ENCODE measurements at places on chromosomes 5 and 9.

GRCh38 chr9:33300546-33300945 is 10.2 kb downstream of the NFX1 start:
- DNase-seq, result no peak

DNA sequence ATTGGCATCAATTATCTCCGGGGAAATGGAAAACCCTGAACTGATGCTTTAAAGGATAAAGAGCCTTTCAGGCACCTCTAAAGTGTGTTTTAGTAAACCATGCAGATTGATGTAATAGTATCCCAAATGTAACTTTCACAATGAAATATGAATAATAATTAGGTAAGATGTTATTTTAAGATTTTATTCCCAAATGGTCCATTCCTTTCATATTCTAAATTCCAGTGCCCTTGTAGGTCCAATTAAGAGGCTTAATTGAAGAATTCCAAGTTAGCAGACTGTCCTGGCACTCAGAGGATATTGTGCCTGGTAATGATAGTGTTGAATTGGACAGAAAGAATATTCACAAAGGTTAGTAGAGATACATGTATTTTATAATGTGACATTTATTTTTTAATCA is 352.5 kb upstream of the NUDT12 start:
- no peak for DNase-seq

DNA sequence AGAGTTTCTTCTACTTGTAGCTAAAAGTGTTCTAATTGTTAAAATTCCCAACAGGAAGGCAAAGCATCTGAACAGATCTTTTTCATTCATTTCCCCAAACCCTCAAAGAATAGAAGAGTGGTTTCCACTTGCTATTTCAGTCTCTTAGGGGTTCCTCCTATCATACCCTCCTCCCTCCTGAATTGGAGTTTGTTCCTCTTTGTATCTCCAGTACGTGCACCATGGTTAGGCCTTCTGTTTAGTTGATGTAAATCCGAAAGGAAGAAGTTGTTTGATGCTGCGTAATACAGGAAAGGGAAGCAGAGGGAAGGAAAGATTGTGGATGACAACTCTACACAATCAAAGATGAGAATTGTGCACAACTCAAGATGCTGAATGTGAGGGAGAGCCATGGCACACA is 303.6 kb downstream of the PIK3R1 start:
- no peak for DNase-seq

DNA sequence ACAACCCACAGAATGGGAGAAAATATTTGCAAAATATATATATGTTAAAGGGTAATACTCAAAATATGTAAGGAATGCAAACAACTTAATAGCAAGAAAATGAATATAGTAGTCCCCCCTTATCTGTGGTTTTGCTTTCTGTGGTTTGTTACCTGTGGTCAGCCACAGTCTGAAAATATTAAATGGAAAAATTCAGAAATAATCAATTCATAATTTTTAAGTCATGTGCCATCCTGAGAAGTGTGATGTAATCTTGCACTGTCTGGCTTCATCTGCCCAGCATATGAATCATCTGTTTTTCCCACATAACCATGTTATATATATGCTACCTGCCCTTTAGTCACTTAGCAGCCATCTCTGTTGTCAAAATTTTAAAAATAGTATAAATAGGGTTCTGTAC is 11.7 kb downstream of the CER1 start:
- DNase-seq, result no peak

DNA sequence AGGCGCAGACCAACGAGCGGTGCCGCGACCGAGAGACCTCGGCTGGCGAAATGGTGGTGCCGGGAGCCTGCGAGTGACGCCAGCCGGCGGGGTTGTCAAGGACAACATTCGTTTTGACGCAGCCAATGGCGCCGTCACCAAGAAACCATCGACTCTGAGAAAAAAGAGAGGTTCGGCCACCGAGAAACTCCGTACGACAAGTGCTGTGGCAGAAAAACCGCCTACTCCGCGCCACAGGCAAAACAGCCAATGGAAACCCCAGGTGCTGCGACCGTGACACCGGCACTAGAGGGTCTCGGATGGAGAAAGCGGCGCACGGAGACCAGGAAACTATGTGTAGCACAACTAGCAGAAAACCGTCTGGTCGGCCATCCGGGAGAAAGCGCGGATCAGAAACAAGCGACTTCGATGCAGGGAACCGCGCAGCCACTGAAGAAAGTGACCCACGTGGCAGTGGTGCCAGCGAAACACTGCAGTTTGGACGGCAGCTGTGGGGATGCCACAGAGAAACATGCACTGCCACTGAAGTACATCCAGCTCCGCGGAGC is 88.8 kb downstream of the ANXA2R start:
- DNase-seq, result no peak

- DNase-seq, result no peak
Measured at GRCh38 chr9:111360881-111361280, 30.9 kb upstream of the OR2K2 start.

DNA sequence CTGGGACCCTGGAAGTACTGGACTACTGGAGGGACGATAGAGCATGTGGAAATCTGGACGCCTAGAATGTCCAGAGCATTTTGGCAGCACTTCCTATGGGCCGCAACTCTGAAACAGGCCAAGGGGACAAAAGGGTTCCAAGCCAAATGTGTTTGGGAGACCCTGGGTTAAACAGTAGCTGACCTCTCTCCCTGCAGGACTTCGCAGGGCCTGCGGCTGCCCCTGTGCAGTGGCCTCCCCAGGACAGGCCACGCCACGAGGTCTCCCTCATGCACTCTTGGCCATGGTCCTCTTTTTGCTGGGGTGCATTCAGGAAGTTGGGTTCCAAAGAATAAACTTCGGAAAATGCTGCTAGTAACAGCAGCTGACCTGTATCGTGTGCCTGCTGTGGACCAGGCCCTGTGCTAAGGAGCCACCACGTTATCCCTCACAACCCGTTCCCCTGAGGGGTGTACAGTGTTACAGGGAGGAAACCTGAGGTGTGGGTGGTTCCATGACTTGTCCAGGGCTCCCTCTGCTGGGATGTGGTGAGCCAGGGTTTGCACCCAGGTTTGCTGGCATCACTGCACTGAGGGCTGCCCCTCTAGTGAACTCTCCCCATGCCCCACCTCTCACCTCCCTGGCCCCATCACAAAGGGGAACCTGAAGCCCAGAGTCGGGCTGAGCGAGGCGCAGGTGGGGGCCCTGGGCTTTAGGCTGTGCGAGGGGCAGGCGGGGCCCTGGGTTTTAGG is 79.4 kb downstream of the AMBP start:
- no peak for DNase-seq

DNA sequence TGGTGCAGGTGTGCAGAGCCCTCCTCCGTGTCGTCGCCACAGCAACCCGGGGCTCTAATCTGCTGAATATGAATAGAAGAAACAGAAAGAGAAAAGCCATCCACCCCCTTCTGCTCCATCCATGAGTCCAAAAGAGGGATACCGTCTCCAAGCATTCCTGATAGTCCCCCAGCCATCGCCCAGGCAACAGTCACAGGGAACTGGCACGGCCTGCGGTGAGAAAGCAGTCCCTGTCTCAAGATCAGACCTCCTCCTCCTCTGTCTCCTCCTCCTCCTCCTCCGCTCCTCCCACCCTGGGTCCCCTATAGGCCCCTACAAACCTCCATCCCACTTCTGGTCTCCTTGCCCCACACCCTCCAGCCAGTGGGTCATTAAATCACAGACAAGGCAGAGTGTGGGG is 308.1 kb upstream of the MPDZ start:
- DNase-seq, result no peak

- no peak for DNase-seq
Measured at GRCh38 chr9:137127301-137128157, 11.4 kb upstream of the GRIN1 start.

- DNase-seq, result peak; percentile 96
Measured at GRCh38 chr5:111948092-111948841, 191.3 kb upstream of the NREP start.

GRCh38 chr9:87592554-87593358 is 95.1 kb downstream of the DAPK1 start:
- no peak for DNase-seq

GRCh38 chr5:157476702-157477408 is 16.8 kb downstream of the NIPAL4 start:
- DNase-seq, result peak; percentile 36

DNA sequence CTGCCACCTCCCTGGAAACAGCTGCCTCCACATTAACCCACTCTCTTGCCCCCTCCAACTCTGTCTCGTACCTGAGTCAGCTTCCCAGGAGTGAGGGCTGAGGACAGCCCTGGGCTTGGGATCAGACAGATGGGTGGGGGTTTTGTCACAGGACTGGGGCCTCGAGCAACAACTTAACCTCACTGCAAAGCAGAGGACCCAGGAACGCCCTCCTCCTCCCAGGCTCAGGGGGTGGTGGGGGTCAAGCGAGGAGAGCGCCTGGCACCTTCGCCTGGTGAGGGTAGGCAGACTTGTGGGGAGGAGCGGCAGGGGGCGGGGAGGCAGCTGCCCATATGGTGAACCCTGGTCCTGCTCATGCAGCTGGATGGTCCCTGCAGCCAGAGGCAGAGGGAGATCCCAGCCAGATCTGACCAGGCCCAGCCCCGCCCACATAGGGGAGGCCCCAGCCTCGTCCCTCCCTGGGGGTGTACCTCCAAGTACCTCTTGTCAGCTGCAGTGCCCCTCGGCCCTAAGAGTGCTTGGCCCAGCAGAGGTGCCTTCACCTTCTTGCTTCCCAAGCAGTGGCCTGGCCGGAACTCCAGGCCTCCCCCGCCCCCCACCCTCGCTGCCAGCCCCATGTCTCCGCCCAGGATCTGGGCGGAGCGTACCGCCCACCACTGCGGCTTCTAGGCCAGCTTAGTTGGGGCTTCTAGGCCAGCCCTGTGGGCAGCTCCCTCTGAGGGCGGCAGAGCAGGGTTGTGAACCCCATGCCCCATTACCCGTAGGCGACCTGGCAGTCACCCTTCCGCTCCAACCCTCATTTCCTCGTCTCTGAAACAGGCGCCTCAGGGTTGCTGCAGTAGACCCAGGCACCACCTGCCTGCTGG is at the start of gene SARDH:
Gene SARDH, minus strand, starts transcription at position 579 of the 866 bp plus-strand sequence. CDS start 4,179 bp downstream, outside the sequence.
- no peak for DNase-seq

- DNase-seq, result no peak
Measured at GRCh38 chr5:57917004-57917403, 434.4 kb upstream of the ACTBL2 start.

- DNase-seq, result no peak
Measured at GRCh38 chr5:105903069-105903468, 1767.7 kb downstream of the EFNA5 start.

- peak; percentile 97 for DNase-seq
Measured at GRCh38 chr5:76805821-76806505, 12.9 kb upstream of the F2RL1 start.

DNA sequence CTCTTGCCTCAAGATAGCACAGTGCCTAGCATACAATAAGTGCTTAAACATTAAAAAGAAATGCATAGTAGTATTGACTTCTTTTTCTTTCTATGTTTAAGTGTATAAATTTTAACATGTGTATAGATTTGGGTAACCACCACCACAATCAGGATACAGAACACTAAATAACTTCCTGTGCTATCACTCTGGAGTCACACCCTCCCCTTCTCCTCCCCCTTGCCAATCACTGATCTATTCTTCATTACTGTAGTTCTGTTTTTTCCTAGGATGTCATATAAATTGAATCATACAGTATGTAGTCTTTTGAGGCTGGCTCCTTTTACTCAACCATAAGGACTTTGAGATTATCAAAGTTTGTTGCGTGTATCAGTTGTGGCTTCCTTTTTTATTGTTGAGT is 68.5 kb downstream of the OSTF1 start:
- no peak for DNase-seq

DNA sequence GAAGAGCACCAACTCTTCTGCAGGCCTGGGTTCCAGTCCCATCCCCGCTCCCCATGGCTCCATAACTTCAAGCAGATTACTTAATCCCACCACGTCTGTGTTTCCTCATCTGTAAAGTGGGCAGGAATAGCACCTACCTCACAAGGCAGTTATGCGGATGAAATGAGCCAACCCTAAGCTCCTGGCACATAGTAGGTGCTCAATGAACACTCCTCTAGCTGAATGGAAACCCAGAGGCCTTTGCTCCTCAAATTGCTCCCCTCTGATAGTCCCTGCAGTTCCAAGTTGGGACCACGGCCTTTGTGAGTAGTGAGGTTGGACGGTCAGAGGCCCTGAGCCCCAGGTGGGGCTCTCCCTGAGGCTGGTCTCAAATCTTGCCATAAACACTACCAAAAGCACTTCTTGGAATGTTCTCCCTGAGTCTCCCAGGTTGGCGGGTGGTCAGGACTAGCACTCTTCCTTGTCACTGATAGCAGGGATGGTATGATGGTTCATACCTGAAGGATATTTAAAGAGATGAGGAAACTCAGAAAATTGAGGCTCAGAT is 35.5 kb upstream of the SYNPO start:
- no peak for DNase-seq

GRCh38 chr9:110521206-110521605 is 58.3 kb downstream of the SVEP1 start:
- no peak for DNase-seq

GRCh38 chr5:179969110-179969509 is 61.4 kb upstream of the TBC1D9B start:
- DNase-seq, result no peak

GRCh38 chr9:71121275-71122021 is at the start of gene TRPM3:
Gene TRPM3, minus strand, starts transcription at chr9:71121621. Its CDS starts 267 bp downstream, at chr9:71121354.
- no peak for DNase-seq

GRCh38 chr9:111429175-111429574 is 55.0 kb downstream of the ECPAS start:
- DNase-seq, result no peak

- DNase-seq, result no peak
Measured at GRCh38 chr5:129361441-129362025, 98.6 kb upstream of the ADAMTS19 start.

- no peak for DNase-seq
Measured at GRCh38 chr5:160327818-160328217, 15.5 kb upstream of the CCNJL start.

GRCh38 chr9:115276621-115277020 is 158.7 kb upstream of the TNC start:
- no peak for DNase-seq

- no peak for DNase-seq
Measured at GRCh38 chr5:171593976-171594375, 174.5 kb downstream of the FGF18 start.

DNA sequence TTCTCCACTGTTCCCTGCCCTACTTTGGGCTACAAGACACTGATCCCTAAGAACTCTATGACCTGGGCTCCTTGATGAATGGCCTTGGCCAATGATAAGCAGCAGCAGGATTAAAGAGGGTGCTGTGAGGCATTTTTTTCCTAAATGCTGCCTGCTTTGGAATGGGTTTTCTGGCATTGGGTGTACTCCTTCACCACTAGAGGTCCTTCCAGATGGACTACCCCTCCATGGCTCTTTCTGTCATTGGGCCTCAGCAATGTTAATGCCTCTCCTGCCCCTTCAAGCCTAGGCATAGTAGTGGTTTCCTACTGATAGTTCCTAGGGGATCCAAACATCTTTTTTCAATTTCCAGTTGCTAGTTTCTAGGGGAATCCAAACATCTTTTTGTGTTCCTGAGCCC is 319.3 kb upstream of the RPS23 start:
- DNase-seq, result no peak

DNA sequence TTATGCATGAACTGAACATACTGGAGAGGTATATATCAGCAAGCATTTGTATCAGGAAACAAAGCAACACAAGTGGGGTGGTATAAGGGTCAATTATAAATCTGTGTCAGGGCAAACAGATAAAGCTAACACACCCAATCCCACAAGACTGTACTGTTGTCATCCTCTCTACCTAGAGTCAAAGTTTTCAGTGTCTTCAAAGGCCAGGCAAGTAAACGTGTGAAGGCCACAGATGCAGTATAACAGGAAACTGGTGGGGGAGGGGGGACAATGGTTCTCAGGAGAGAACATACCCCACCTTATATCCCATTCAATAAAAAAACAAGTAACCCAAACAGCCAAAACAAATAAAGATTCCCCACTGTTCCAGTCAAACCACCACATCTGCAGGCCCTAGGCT is 22.1 kb downstream of the ELP1 start:
- DNase-seq, result no peak

GRCh38 chr5:10452768-10453331 is 11.2 kb downstream of the ROPN1L start:
- DNase-seq, result no peak
